ENCODE measurements at places on chromosomes 6 and 20.

- no peak for DNase-seq
These were observed 90.4 kb downstream of the FARS2 start for GRCh38 chr6:5351552-5352210.

DNA sequence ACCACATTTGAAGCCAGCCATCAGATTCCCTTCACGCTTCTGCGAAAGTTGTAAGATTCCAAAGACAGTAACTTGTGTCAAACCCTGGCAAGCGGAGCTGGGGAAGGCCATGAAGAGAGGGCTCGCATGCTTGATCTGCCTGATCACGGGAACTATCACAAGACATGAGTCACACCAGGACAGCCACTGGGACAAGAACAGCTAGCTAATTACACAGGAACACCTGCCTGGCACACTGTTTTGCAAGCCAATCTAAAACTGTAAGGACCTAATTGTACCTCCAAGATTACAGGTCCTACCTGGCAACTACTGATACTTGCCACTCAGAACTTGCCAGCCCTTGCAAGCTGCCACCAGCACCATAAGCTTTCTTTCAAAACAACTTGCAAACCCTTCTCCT is 289.3 kb downstream of the KIF16B start:
- DNase-seq: no peak

DNA sequence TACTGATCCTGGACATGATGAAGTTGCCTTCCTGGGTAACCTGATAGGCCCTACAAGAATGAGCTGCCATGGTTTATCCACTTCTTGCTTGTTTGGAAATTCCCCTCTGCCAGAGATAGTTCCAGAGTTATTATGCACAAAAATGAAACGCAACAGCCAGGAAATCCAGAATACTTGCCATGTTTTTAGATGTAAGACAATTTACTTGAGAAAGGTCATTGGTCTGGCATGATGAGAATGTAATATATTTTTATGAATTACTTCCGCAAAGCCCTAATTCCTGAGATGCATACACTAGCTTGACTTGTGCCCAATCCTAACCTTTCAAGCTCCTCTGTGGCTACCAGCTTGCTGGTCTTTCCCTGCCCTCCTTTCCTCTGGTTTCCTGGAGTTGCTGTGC is 27.9 kb upstream of the NT5E start:
- DNase-seq: no peak

- DNase-seq: no peak
These were observed 754.6 kb upstream of the MMS22L start for GRCh38 chr6:98037571-98037970.

GRCh38 chr6:8139451-8139850 is 37.1 kb upstream of the EEF1E1 start:
- DNase-seq: no peak

DNA sequence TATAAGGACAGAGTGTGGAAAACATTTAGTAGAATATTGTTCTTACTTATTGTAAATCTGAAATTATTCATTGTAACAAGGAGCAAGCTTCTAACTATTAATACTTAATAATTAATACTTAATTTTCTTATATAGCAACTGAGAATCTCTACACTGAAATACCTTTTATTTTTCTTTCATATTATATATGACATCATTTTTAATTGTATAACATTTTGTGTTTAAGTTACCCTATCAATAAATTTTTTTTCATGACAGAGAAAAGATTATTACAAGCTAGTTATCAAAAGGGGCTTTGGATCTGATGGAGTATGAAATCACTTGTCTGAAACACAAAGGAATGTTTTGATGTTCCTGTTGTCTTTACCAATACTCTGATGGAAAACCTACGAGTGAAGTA is 72.2 kb upstream of the CNKSR3 start:
- no peak for DNase-seq

DNA sequence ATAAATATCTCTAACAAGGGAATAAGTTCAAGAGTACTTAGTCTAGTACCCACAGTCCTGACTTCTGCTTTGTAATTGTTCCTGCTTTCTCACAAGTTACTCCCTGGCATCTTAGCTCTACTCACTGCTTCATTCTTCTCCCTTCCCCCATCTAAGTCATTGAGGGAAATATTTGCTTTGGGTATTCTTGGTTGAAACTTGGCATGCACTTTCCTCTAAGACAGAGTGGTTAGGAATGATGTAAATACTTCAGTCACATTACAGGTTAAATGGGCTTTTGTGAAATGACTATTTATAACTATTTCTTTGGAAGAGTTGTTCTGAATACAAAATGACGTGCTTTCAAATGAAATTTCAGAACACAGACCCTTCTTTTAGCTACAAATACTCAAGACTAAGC is 67.7 kb upstream of the PLEKHG1 start:
- DNase-seq: no peak

- no peak for DNase-seq
These were observed 109.5 kb upstream of the CLDN20 start for GRCh38 chr6:155154158-155154830.

DNA sequence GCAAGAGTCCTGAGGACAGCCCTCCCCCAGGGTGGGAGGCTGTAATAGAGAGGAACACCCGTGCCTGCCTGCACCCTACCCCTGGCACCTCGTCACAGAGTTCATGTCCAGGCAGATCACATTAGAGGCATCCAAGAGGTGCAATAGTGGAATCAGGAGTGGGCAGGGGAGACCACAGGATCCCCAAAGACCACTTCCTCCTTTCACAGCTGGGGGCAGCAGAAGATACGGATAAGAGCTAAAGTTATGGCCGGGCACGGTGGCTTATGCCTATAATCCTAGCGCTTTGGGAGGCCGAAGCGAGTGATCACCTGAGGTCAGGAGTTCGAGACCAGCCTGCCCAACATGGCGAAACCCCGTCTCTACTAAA is 1.5 kb upstream of the CAPN11 start:
- DNase-seq: no peak

- DNase-seq: no peak
These were observed 342.0 kb downstream of the SOX4 start for GRCh38 chr6:21935561-21936028.

DNA sequence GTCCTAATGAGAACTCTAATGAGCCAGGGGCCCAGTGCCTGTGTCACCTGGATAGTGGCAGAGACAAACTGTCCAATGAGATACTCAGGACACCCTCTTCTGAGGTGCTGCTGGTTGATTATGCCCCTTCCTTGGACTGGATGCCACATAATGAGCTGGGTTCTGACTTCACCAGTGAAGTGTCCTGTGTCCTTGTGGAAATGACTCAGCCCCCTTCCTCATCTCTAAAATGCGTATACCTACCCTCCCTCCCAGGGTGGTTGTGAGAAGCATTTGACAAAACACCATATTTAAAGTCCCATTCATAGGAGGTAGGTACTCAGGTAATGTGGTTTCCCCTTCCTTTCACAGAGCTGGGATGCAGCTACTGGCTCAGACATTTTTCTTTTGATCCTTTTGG is 28.4 kb upstream of the RNF24 start:
- DNase-seq: no peak

GRCh38 chr6:105680131-105680530 is 277.2 kb upstream of the PREP start:
- no peak for DNase-seq

DNA sequence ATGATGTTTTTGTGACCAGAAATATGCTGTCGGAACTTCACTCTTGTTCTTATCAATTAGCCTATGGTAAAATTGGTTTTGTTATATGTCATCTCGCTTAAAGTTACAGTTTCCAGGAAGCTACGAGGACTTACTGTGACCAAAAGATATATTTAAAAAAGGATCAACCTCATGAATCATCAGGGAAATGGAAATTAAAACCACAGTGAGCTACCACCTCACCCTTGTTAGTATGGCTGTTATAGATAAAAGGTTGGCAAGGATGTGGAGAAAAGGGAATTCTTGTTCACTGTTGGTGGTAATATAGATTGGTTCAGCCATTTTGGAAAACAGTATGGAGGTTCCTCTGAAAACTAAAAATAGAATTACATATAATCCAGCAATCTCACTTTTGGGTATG is 14.3 kb upstream of the INSM1 start:
- no peak for DNase-seq

DNA sequence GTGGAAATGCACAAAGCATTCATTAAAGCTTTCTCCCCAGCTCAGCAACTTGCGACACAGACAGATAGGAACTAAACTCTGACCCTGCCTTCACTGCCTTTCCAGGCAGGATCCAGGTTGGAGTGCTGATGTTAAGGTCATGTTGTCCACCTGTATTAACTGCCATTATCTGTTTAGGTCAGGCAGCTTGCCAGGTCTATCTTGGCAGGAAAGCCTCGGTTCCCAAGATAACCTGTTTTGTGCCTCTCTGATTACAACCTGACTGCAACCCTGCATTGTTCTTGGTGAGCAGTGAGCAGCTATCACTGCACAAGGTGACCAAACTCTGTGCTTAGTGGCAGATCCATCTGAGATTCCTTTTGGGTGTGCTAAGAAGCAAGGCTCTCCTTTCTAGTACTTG is 23.2 kb upstream of the ELOVL2 start:
- DNase-seq: no peak

DNA sequence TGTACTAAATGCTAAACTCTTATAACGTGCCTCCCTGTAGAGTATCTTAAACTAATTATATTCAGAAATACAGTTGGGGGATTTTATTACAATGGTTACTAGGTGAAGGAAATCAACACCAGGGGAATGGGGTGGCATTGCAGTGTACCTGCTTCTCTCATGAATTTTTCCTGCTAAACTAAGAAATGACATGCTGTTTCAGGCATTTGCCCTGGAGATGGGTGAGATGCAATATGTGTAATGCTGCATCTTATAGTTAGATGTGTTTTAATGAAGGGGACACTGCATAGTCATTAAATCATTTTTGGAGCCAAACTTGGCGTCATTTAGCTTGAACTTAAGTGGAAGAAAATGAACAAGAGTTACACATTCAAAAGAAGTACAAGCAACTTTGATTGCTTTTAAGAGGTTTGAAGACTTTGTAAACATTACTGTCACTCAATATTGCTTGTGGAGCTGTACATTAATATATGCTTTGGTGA is 4.3 kb downstream of the EYA4 start:
- no peak for DNase-seq

- no peak for DNase-seq
These were observed 56.6 kb upstream of the TRAF3IP2 start for GRCh38 chr6:111662072-111662793.

DNA sequence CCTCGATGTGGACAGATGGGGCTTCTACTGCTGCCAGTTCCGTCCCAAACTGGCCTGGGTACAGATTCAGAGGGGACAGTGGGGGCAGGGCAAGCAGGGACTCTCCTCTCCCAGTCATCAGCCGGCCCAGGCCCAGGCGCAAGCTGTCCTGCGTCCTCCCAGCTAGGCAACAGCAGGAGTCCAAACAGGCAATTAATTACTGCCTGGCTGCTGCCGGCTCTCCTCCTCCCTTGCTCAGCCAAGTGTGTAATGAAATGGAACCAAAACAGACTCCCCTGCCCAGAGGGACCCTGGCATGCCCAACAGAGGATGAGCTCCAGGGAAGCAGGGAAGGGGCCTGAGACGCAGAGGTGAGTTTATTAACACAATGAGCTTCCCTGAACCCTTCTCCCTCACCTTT is 17.8 kb upstream of the SLC32A1 start:
- DNase-seq: no peak

DNA sequence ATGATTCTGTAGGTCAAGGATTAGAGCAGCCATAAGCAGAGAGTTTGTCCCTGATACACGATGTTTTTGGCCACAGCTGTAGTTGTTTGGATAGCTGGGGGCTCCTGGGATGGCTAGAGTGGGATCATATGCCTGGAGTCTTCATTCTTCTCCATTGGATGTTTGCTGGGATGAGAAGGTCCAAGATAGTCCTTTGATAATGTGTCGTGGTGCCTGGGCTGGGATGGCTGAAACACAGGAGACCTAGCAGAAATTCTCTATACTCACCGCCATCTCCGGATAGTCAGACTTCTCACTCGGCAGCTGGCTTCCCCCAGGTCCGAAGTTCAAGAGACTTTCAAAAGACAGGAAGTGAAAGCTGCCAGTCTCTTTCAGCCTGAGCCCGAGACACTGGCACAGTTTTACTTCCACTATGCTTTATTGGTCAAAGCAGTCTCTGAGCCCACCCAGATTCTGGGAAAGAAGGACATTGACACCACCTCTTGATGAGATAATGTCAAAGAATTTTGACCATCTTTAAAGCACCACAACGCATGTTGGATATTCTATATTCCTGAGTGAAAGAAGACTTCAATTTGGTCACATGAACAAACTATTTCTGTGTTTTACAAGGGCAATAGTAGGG is 16.0 kb downstream of the MARCKS start:
- no peak for DNase-seq

- no peak for DNase-seq
These were observed 10.6 kb downstream of the BRPF3 start for GRCh38 chr6:36207155-36207554.

- DNase-seq: peak; percentile 41
These were observed 50.9 kb upstream of the DACT2 start for GRCh38 chr6:168370310-168370991.

DNA sequence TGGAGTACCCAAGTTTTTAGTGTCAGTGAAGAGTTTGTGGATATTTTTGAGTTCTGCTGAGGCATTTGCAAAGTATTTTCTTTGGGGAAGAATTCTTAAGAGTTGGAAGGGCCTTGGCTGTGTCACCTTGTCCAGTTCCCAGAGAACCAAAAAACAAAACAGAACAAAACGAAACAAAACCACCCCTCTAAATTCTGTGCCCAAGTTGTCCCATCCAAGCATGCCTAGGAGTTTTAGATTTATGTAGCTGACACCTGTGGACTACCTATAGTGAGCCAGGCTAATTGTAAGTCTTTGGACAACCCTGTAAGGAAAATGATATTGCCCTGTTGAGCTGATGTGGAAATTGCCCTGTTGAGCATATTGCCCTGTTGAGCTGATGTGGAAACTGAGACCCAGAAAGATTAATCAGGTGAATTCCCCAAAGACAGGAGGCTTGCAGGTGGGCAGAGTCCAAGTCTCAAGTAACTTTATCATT is 1.0 kb upstream of the ECI2 start:
- DNase-seq: no peak

- DNase-seq: peak; percentile 61
These were observed 29.7 kb downstream of the RREB1 start for GRCh38 chr6:7137335-7138045.

GRCh38 chr6:166405386-166405785 is 22.6 kb upstream of the MPC1 start:
- DNase-seq: no peak

DNA sequence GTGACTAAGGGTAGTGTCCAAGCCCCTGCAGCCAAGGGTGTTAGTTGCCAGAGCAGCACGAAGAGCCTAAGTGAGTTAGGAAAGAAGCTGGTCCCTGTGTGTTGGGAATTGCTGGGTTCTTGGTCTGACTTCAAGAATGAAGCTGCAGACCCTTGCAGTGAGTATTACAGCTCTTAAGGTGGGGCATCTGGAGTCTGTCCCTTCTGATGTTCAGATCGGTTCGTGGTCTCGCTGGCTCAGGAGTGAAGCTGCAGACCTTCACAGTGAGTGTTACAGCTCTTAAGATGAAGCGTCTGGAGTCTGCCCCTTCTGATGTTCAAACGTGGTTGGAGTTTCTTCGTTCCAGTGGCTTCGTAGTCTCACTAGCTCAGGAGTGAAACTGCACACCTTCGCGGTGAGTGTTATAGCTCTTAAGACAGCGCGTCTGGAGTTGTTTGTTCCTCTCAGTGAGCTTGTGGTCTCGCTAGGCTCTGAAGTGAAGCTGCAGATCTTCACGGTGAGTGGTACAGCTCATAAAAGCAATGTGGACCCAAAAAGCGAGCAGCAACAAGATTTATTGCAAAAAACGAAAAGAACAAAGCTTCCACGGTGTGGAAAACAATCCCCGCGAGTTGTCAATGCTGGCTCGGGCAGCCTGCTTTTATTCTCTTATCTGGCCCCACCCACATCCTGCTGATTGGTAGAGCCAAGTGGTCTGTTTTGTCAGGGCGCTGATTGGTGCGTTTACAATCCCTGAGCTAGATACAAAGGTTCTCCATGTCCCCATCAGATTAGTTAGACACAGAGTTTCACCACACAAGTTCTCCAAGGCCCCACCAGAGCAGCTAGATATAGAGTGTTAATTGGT is 31.8 kb downstream of the PXDC1 start:
- no peak for DNase-seq

Measured in T-helper 1 cell (primary cell).